Tracheal epithelial cell (primary cell): ENCODE measurements at places on chromosomes 16 and 17. TPM values are rescaled to one million over a fixed set of nuclear protein-coding genes. Genes with fewer than 3 reads are reported as not detected.

Gene MAPT
- under 0.01 TPM in 1 of 2 replicates, not detected in the other for total RNA-seq

Gene ACAP1
- total RNA-seq, result 0.21 and 1.9 TPM in 2 replicates

Gene CBX8
- total RNA-seq, result 3.4 and 4.3 TPM in 2 replicates

Gene CLEC19A
- not detected in 2 replicates for total RNA-seq

Gene GUCY2D
- total RNA-seq, result not detected in 2 replicates

Gene AOC3
- total RNA-seq, result under 0.01 and 0.24 TPM in 2 replicates

Gene DECR2
- total RNA-seq, result 5.3 and 11.1 TPM in 2 replicates

Gene SOX9
- 2.1 and 6.3 TPM in 2 replicates for total RNA-seq

Gene LYRM1
- 37.8 and 58.6 TPM in 2 replicates for total RNA-seq

Gene TBKBP1
- 8.1 and 8.9 TPM in 2 replicates for total RNA-seq

Gene ITGAD
- not detected in 2 replicates for total RNA-seq

Gene AKAP1
- total RNA-seq, result 20.2 and 36.4 TPM in 2 replicates

Gene KCTD19
- not detected in 2 replicates for total RNA-seq

Gene CSF3
- 0.96 TPM in 1 of 2 replicates, not detected in the other for total RNA-seq

Gene SLC35G6
- not detected in 2 replicates for total RNA-seq

Gene TBX4
- not detected in 2 replicates for total RNA-seq

Gene SPSB3
- total RNA-seq, result 54.2 and 59.3 TPM in 2 replicates

Gene KRTAP4-6
- not detected in 2 replicates for total RNA-seq

Gene SRP68
- total RNA-seq, result 35.9 and 47.3 TPM in 2 replicates

Gene GLIS2
- total RNA-seq, result 1.3 and 1.4 TPM in 2 replicates

Gene BICDL2
- total RNA-seq, result 10.4 and 11.3 TPM in 2 replicates
